ENCODE measurements at places on chromosomes 4 and X.

DNA sequence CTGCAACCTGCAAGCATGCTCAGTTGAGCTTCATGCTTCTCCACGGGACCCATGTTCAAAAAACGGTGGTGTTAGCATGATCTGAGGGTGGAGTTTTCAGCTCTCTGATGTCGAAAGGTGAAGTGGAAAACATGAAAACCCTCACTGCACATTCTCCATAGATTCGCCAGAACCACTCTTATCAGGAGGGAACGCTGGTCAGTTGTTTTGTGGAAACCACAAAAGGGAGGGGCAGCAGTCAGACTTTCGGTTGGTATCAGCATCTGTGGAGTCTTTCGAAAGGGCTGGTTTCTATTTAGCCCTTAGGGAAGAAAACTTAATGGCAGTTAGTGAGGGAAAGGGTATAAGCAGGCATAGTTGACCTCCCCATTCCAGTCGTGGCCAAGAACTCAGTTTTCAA, 12.6 kb downstream of the PPA2 start:
- DNase-seq = no peak

DNA sequence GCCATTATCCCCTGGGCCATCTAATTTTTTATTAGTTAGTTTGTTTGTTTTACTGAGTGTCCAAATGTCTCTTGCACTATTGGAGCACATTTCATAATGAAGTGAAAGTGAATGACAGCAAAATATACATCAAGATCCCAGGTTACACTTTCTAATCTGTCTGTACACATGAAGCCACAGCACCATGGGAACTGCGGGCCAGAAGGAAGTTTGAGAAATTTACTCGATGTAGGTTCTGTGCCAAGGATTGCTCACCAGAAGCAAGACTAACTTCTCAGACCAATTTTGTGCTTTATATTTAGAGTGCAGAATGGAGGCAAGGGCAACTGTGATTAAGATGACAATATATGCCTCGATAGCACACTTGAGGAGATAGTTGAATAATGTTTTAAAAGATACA, 258.0 kb downstream of the COL25A1 start:
- DNase-seq = no peak

DNA sequence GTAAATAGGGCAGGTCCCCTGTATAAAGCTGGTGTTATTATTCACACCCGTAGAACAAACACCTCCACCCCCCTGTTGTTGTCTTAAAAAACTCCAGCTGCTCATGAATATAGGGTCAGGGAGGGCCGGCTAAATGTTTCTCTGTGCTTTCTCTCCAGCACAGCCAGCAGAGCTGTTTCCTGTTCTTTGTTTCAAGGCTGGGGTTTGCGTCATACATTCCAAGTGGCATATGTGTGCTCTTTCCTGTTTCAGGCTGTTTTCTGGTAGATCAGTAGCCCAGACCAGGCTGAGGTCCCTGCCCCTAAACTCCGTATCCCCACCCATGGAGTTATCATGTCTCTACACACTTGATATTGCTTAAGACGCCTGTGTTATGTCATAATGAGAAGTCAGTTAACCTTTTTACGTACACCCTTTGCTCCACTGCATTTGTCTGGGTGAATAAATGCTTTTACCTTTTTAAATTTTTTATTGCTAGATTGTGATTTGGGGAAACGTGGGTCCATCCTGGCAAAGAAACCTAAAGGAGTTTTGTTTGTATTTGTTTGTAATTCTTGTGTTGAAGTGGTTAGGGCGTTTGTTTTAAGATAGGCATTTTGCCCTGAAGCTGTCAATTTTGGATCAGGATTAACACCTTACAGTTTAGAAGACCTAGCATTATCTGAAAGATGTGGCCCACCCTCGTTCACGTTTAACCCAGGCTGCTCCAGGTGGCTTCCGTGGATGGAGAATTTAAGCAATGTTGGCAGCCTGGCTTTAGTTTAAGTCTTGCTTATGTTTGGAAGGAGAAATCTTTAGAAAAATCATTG, 3.3 kb downstream of the KLF3 start:
- DNase-seq = peak; percentile 89

GRCh38 chr4:153799694-153800074, 10.8 kb upstream of the SFRP2 start:
- no peak for DNase-seq

DNA sequence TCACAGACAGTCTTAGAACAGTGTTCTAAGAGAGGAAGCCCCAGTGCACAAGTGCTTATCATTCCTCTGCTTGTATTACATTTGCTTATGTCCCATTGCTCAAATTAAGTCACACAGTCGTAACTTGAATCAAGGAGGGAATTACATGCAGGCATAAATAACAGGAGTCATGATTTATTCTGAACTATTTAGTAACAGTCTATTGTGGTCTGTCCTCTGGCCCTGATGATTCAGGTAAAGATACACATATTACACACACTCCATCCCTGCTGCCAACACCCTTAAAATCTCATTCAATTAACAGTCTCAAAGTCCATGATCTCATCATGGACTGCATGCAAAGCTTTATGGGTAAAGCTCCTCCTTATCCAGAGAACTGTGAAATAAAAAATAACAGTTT, 60.1 kb downstream of the GRIA2 start:
- DNase-seq = no peak

GRCh38 chr4:3168029-3168428, 80.9 kb upstream of the MSANTD1 start:
- DNase-seq = no peak

Measured in DMS153 (cell line).